Panc1 (cell line): ENCODE measurements at places on chromosomes 16 and 17. TPM values are rescaled to one million over a fixed set of nuclear protein-coding genes. Genes with fewer than 3 reads are reported as not detected.

Gene C16orf82
- not detected for total RNA-seq

Gene OR1A2
- total RNA-seq: not detected

Gene OTOA
- not detected for total RNA-seq

Gene MGAT5B
- total RNA-seq: 34.9 TPM

- no peak for DNase-seq
Observed at GRCh38 chr16:71249399-71249798, 18.9 kb upstream of the HYDIN start.

DNA sequence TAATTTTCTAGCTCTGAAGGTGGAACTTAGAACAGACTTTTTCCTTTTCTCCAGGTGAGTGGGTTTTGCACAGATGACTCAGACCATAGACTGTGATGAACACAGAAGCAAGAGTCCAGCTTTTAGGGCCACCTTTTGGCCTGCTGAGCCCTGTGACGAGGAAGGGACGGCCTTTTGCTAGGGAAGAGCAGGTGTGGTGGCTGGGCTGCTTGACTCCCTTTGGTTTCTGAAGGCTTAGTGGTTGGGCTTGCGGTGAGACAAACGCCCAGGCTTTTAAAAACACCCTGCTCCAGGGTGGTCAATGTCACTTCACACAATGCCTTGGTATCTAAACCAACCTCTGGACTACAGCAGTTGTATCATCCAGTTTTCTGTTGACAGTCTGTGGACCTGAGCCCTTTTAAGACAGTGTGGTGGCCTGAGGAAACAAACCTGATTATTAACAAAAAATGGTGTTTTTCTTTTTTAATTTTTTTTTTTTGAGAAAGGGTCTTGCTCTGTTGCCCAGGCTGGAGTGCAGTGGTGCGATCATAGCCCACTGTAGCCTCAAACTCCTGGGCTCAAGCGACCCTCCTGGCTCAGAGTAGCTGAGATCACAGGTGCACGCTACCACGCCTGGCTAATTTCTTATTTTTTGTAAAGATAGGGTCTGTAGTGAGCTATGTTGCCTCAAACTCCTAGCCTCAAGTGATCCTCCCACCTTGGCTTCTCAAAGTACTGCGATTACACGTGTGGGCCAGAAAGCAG is 134.0 kb downstream of the SNX29 start:
- DNase-seq: no peak

DNA sequence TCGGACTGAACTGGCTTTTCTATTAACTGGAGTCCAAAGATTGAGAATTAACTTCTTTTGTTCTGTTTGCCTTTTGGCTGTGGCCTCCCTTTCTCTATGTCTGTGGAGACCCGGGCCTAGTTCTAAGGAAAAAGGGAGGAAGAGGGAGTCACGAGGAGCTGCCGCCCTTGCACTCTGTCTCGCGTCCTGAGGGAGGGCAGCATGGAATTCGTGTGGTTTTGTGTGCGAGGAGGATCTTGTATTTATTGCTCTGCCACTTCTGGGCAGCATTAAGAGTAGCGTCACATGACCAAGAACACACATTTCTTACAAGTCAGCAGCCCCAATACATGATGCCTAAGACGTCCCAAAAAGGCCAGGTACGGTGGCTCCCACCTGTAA is 23.6 kb downstream of the METTL22 start:
- no peak for DNase-seq

GRCh38 chr17:30450125-30451027 is 26.8 kb upstream of the GOSR1 start:
- DNase-seq: no peak

- no peak for DNase-seq
Observed at GRCh38 chr17:27878776-27879562, 14.2 kb downstream of the LYRM9 start.

- DNase-seq: peak; percentile 36
Observed at GRCh38 chr16:82263521-82264143, 93.6 kb upstream of the MPHOSPH6 start.

DNA sequence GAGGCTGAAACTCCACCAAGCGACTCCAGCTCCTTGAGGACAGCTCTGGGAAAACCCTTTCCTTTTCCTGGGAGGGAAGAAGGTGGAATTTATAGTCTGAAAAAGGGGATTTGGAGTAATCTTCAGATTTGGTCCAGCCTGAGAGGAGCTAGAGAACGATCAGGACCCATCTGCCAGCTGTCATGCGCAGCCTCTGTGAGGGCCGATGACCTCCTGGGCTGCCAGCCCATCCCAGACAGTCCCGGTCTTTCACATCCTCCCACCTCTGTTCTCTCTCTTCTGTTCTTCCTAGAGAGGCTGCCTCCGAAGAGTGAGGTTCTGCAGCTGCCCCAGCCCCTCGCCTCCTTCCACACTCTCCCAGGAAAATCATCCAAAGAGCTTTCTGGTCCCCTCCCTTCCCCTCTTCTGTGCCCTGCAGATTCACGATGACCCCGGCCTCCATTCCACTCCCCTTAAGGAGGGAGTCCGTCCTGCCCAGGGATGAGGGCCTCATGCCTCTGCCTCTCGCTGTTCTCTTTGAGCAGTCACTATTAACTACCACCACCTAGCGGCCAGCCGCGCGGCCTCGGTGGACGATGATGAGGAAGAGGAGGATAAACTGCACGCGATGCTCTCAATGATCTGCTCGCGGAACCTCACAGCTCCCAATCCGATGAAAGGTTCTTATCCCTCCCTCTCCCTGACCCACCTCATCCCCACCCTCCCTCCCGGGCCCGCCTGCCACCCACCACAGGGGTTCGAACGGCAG is 29.6 kb downstream of the SGSM2 start:
- no peak for DNase-seq

GRCh38 chr16:64469351-64469750 is 652.5 kb downstream of the CDH11 start:
- no peak for DNase-seq

DNA sequence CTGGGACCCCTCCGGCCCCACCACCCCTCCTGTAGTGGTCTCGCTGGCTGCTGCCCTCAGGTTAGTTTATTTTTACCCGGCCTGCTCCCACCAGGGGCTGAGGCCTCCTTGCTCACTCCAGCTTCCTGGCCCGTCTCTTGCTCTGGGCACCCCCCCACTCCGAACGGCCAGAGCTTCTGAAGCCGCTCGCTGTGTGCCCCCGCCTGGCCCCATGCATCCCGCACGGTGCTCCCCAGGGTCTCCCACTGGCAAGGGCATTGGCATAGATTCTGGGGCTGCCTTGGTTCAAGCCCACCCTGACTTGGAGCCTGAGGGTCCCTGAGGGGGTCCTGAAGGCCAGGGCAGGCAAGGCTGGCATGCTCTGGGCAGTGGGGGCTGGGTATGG is 186.4 kb downstream of the SEC14L1 start:
- no peak for DNase-seq

- DNase-seq: no peak
Observed at GRCh38 chr17:81396278-81396721, 1.0 kb downstream of the BAHCC1 start.

DNA sequence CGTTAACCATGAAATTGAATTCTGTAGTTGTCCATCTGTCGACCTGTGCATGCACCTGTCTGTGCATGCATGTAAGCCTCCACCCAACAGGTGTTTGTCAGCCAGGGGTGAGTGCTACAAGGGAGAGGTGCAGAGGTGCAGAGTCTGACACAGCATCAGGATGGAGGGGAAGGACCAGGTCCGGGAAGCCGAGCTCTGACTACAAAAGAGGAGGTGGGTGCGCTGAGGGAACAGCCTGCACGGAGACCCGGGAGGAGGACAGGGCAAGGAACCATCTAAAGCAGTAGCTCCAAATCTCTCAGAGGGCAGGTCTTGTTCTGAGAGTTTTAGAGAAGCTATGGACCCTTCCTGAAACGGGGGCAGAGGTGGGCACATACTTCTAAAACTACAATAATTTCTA is 54.1 kb downstream of the B9D1 start:
- no peak for DNase-seq

DNA sequence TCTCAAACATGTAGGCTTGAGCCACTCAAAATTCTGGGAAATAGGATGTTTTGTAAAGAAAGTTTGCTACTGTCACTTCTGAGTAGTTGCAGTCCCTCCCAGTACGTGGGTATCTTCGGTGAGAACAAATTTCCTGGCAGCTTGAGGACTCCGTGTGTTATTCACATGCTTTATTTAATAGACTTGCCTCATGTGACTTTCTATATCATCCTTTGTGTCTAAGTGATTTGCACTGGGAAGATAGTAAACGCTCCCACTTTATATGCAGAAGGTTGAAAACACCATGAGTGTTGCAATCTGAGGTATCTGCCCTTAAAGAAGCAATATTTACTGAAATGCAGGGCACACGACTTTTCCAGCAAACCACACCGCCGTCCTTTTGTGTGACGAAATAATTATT is 643.7 kb downstream of the MAF start:
- no peak for DNase-seq

GRCh38 chr16:28561557-28562187 is 8.0 kb downstream of the SGF29 start:
- DNase-seq: no peak
